ENCODE measurements at places on chromosomes 13 and 19.

GRCh38 chr13:20547479-20547908 is 19.5 kb upstream of the IFT88 start:
- no peak for DNase-seq

- no peak for DNase-seq
Measured at GRCh38 chr19:40321076-40321475, 27.1 kb downstream of the C19orf47 start.

GRCh38 chr13:72565893-72566292 is 161.5 kb downstream of the MZT1 start:
- no peak for DNase-seq

DNA sequence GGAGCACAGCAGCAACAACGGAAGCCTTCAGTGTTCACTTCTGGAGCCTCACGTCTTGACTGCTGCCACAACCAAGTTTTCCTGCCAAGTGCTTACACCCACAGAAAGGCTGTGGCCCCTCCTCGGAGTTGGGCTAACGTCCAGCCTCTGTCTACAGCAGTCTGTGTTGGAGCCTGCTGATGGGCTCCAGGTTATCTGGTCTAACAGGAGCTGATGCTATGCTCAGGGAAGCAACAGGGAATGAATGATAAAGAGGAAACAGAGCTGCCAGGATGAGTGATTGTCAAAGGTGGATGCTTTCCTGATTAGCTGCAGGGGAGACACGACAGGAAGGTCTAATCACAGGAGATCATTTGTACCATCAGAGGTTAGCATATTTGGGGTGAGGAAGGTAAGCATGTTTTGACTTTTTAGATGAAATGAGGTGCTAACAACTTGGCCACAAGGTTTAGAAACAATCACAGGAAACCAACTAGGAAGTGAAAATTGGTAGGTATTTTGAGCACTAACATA is 53.8 kb upstream of the RCBTB2 start:
- no peak for DNase-seq

DNA sequence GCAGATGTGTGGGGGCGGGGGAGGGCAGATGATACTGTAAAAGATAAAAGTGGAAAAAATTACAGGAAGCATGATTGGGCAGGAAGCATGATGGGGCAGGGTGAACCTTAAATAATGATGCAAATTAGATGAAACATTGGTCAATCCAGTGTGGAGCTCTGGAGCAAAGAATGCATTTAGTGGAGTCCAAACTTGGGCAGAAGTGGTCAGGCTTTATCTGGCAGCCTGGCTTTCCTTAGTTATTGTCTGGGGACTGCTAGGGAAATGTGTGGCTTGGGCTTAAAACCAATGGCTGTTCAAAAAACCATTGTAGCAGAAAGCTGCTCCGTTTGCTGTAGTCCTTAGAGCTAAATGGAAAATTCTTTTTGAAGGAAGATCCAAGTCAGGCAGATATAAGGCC is 1077.3 kb upstream of the MIR17HG start:
- no peak for DNase-seq

GRCh38 chr13:97028441-97029299 is 34.4 kb upstream of the OXGR1 start:
- no peak for DNase-seq

- no peak for DNase-seq
Measured at GRCh38 chr19:38139122-38139521, 84.9 kb downstream of the DPF1 start.

DNA sequence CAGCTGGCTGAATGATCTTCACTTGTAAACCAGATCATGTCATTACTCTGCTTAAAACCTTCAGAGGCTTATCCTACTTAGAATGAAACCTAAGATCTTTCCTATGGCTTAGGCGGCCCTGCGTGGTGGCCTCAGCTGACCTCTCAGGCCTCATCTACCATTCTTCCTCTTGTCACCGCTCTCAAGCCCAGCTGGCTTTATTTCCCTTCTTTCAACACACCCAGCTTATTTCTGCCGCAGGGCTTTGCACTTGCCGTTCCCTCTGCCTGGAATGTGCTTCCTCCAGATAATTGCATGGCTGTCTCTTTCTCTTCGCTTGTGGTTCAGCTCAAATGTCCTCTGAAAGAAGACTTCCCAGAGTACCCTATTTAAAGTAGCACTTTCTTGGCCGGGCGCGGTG is 3.6 kb upstream of the ASF1B start:
- no peak for DNase-seq

DNA sequence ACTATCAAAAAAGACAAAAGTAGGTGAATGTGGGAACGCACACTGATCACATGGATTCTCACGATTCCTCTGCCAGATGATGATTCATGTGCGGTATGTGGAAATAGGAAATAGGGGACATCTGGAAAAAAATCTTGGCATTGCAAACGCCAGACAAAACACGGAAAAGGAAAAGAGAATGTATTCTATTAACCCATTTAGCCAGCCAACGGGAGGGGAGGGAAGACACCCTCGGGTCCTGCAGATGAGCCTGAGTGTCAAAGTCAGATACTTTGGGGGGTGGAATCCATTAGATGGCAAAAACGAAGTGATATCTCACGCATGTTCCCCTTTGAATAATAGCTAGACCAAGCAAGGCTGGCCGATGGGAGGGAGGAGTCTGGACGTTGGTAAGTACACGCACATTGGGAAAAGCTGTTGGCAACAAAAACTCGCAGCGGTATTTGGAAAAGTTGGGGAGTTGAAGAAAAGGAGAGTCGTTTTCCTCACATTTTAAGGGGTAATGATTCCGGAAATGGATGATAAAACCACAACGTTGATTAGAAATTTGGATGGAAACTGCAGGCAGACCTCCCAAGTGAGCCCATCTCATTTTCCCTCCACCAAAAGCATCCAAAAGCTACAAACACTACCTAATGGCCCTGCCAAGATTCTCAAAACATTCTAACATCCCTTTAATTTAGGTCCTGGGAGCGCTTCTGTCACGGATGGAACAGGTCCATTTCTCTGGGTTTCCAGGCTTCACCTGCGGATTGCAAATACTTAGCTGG is 73.6 kb downstream of the COL4A1 start:
- DNase-seq: no peak

DNA sequence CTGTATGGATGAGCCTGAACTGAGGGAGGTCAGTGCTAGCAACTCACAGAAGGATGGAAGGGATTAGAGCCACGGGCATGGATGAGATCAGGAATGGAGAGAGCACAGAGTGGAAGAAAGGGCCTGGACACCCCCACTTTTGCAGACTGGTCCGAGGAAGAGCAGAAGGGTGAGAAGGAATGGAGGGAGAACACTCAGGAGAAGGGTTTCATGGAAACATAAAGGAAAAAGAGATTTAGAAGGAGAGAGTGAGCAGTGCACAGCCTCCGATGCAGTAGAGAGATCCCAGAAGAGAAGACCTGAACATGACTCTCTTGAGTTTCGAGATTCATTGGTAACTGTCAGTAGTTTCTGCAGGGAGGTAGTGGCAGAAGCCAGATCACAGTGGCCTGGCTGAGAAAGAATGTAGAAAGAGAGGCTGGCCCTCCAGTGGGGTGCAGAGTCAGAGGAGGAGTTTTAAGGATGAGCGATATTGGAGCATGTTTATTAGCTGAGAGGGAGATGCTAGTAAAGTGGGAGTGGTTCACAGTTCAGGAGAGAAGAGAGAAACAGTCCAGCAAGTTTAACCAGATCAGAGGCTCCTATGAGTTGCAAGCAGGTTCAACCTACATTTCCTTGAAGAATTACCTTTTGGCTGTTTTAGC is 108.9 kb downstream of the ZAR1L start:
- no peak for DNase-seq
